ENCODE measurements at places on chromosomes 13 and 19.
A peak's percentile ranks its signal among the peaks of the same experiment; 100 is the strongest.

- DNase-seq, result no peak
Observed at GRCh38 chr19:29098863-29099481, 114.0 kb downstream of the UQCRFS1 start.

DNA sequence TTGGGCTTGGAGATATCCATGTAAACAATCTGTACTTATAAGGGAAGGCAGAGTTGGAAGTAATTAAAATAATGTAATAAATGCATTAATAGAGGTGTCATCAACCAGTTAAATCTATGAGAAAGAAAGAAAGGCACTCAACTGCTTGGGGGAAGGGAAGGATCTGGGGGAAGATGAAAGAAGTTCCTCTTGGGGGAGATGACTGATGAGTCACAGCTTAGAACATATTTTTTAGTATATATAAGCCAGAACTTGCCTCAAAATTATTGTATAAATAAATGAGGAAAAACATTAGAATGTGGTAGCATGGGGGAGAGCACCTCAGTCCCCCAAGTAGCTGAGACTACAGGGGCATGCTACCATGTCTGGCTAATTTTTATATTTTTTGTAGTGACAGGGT, 205.8 kb downstream of the GGACT start:
- DNase-seq, result no peak

DNA sequence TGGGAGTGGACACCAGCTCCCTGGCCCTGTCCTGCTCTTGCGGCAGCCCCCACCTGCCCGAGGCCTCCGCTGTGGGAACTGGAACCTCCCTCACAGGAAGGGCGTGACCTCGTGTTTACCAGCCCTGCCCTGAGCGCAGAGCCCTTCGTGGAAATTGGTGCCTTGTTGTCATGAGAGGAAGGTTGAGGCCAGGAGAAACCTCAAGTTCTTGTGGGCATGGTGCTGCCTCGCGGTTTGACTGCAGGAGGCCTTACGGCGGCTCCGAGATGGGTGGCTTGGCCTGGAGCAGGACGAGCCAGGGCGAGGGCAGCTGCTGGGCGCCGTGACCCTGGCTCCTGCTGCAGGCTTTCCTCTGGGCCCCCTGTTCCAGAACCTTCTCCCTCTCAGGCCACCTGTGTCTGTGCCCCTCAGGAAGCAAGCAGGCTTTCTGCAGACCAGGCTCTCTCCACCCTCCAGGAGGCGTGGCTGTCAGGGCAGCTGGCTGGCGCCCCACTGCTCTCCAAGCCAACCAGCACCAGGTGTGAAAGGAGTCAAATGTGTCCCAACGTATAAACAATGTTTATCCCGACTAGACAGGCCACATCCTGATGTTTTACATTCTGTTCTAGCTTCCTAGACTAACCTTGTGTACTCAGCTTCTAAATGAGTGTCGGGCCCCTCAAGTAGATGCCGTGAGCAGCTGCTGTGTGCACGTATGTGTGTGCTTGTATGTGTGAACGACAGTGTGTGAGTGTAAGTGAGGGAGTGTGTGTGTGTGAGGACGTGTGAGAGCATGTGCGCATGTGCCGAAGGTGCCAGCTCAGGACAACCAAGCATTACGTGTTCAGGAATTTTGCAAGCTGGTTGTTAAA, 10.4 kb upstream of the RASA3 start:
- DNase-seq, result peak; percentile 84

DNA sequence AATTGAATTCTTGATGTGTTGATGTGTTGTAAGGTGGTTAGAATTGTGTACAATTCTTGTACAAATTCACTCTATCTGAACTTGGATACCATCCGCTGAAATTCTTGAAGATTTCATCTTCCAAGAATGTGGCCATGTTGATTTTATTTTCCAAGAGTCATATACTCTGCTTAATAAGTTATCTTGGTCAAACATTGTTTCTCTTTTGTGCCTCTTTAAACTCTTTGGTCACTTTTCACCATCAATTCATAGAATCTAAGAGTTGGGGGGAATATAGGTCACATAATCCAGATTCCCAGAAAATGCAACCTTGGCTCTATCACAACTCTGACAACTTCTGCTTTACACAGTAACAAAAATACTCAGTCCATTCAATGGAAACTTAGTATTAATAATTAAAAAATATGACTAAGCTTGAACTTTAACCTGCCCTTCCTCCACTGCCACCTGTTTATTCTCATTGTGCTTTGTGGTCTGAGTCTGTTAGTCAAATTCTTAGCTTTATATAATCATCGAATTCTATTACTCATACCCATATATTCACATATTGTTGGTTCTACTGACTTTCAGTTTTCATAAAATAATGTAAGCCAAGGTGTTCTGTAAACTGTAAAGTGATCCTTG, 373.2 kb downstream of the LMO7 start:
- no peak for DNase-seq

GRCh38 chr19:45528744-45529419, 21.6 kb downstream of the VASP start:
- no peak for DNase-seq

DNA sequence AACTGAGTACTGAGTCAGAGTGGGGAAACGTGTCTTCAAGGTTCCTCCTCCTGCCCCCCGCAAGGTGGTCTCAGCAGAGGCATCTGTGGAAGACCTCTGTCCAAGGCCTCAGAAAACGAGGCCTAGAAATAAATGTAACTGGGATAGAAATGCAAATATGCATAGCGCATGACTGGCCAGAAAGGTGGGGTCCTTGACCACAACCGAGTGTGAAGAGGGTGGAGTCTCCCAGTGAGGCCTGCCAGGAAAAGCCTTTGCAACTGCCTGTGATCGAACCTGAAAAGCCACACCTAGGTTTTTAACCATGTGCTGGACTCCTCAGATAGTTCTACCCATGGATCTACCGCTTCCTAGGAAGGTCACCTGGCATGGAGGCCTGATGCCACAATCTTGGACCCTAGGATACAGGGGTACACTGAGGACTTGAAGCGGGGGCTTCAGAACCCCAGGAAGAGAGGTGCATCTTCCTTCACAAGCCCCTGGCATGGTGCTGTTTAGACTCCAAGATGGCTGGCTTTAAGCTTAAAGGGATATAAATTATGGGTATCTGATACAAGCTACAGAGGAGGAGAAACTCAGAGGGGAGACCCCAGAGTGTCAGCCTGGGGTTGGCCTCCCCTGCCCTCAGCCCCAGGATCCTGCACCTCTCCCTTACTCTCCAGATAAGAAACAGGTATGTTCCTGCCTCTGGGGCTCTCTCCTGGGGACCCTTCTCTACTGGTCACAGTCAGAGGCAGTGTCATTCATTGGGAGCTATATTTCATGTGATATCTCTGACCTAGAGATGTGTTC, 18.3 kb upstream of the SIGLEC6 start:
- DNase-seq, result no peak

DNA sequence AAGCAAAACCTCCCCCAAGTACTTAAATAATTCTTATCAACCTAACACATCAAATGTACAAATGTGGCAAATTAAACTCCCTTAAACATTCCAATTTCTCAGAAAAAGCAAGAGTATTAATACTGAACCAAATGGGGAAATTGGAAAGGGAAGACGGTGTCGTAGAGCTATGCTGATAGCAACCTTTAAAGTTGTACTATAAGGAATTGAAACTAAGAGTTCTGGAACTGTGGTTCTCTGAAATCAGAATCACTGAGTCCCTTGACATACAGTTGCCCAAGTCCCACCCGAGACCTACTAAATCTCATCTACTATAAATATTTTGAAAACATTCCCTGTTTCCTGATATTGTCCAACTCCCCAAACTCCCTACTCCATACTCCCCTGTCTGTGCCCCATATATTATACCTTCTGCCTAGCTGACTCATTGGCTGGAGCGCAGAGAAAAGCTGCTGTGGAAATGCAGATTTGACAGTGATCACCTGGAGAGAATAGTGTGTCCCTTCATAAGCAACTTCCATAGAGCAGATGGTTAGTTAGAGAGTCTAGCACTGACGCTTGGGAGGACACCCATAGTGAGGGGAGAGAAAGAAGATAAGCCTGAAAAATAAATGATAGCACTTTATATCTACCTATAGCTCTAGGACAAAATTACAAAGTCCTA, 51.4 kb upstream of the ITM2B start:
- DNase-seq, result no peak

DNA sequence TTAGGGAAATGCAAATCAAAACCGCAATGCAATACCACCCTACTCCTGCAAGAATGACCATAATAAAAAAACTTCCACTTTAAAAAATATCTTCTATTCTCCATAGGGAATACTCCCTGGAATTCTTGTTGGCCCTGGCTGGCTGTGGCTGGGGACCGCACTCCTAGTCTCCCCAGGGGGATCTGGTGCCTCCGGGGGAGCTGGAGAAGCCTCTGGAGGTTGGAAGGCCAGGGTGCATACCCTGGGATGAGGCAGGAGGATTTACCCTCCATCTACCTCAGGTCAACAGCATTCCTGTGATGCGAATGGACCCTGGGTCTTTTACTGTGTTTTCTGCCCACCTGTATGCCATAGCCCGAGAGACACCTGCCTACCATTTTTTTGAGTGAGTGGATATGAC, 120.0 kb upstream of the ZNF536 start:
- DNase-seq, result no peak

GRCh38 chr13:113856716-113857065, 7.2 kb downstream of the GAS6 start:
- no peak for DNase-seq

GRCh38 chr19:34852669-34853068, 74.0 kb upstream of the ZNF30 start:
- DNase-seq, result no peak

- no peak for DNase-seq
Observed at GRCh38 chr13:31179754-31180153, 18.1 kb upstream of the HSPH1 start.

- DNase-seq, result no peak
Observed at GRCh38 chr13:42181381-42181953, 90.5 kb upstream of the AKAP11 start.

DNA sequence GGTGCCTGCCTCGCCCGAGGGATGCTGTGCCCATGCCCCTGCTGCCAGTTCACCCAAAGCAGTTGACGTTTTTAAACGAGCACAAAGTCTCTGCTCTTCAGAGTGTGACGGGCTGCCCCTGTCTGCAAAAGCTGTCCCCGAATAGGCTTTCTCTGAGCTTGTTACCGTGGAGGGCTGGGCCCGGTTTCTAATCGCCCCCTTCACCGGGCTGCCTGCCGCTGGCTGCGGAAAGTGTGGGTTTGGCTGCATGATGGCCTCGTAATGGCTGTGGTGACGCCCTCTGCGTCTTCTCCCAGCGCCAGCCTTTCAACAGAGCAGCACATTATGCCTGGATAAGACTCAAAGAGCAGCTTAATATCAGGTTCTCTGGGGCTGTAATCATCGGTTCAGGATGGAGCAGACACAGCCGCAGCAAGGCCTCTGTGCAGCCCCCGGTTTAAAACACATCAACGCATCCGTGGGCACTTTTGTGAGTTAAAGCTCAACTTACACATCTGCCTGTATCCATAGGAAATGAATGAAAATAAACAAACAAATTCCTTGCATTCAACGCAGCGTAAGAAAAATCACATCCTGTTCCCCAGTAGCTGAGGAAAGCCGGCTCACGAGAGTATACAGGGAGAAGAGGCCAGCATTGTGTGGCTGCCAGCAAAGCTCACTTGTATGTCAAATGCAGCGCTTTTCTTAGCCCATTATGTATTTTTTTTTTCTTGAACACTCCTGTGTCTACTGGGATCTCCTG, 166.4 kb upstream of the SOX1 start:
- DNase-seq, result no peak

DNA sequence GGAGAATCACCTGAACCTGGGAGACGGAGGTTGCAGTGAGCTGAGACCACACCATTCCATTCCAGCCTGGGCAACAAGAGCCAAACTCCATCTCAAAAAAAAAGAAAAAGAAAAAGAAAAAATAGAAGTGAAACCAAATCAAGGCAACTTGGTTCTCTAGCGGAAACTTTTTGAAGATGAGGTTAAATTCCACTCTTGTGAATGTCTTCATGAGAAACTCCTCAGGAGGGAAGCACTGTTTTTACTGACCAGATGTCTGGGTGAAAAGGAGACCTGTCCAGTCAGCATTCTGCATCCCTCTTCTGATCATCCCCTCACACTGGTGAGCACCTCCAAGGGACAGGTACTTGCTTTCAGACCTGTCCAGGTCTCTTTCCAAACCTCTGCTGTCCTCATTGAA, 15.8 kb downstream of the BRD4 start:
- DNase-seq, result no peak

- no peak for DNase-seq
Observed at GRCh38 chr13:24119626-24120508, 40.7 kb upstream of the SPATA13 start.

- peak; percentile 79 for DNase-seq
Observed at GRCh38 chr19:19627621-19628500, at the start of gene LPAR2. Gene LPAR2, minus strand, starts transcription at chr19:19628220. Its CDS starts 945 bp downstream, at chr19:19627275.

DNA sequence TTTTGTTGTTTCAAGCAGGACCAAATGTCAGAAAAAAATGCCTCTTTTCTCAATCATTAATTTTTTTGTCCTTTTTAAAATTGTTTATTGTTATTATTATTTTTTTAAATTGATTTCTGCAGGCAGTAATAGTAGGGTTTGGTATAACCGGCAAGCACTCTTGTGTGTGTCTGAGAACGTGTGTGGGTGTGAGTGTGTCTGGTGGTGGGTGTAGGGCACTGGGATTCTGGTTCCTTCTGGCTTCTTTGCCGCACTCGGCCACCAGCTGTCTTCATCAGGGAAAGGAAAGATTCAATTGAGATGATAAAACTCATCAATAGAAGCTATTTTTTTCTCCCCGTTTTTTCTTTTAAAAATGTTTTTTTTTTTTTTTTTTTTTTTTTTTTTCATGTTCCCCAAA, 56.4 kb downstream of the IER2 start:
- DNase-seq, result no peak

DNA sequence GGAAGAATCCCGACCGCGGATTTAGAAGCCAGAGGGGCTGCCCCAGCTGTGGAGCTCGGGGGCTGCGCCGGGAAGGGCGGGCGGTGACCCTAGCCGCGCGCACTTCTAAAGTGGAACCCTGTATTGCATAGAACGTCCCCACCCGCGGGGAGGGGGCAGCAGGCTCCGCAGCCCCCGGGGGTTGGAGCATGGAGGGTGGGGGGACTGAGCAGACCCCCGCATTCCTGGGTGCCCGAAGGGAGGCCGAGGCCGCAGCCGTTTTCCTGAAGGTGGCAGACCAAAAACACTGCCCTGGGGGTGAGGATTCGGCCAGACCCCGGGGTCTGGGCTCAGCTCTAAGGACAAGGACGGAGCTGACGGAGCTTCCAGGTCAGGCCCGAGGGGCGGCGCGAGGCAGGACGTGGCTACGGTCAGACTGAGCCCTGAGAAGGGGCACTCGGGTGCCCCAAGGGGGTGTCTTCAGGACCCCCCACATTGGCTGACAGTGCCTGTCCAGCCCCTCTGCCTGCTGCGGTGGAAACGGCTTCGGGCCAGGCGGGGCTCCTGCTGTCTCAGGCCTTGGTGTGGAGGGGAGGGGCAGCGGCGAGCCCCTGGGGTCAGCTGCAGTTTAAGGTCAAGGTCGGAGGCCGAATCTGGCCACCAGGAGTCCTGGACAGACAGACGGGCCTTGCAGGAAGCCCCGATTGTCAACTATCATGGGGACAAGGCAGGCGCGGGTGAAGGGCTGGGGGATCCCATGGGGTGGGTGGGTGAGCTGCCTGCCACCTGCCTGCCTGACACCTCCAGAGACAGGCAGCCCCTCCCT, 12.6 kb downstream of the MKNK2 start:
- DNase-seq, result no peak

- no peak for DNase-seq
Observed at GRCh38 chr13:76380446-76381065, 505.6 kb downstream of the KCTD12 start.

- no peak for DNase-seq
Observed at GRCh38 chr19:12773571-12773970, 1.8 kb downstream of the HOOK2 start.
